ENCODE measurements at places on chromosomes 2 and 18.

GRCh38 chr2:240233885-240234502 lies 93.5 kb upstream of the OTOS start:
- DNase-seq = no peak

GRCh38 chr2:120620025-120620793 lies 115.5 kb upstream of the GLI2 start:
- peak; percentile 75 for DNase-seq

- peak; percentile 91 for DNase-seq
Observed at GRCh38 chr2:12587729-12588522, 128.8 kb upstream of the TRIB2 start.

GRCh38 chr2:40436093-40436475 lies 15.8 kb downstream of the SLC8A1 start:
- DNase-seq = peak; percentile 64

DNA sequence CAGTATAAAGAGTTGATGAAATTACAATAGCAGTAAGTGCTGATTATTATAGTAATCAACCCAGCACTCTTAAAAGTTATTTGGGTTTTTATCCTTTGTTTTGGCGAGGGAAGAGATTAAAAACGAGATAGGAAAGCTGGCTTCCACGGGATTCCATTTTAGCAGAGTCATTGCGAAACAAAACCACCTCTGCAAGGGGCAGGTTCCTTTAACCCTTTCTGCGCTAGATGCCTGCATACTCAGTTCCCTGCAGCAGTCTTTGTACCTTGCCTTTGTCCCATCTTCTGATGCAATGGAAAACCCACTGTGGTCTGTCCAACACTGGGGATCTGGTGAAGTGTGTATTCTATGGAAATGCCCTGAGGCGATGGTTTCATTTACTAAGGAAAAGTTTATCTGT lies 2.7 kb downstream of the YPEL5 start:
- DNase-seq = no peak

- no peak for DNase-seq
Observed at GRCh38 chr2:233436691-233437438, 82.6 kb downstream of the DGKD start.

DNA sequence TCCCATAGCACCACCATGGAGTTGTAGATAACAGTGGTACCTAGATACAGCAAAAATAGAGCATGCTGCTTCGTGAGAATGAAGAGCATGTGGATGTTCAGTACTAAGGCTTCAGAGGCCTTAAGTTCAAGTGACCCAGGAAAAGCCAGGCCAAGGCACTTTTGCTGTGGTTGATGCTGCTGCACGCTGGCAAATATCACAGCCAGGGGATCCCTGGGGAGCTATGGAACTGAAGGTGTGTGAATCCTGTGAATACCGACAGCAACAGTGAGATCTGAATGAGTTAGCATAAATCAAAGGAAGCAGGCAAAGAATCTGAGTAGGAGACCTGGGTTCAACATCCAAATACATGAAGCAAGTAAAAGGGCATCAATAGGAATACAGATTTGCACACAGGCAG lies 158.6 kb upstream of the THUMPD2 start:
- no peak for DNase-seq

GRCh38 chr2:29423061-29423666 lies 307.9 kb downstream of the CLIP4 start:
- peak; percentile 13 for DNase-seq

All from fibroblast of mammary gland (primary cell).